EH (cell line): ENCODE measurements at places on chromosomes 16 and 17.
A peak's percentile ranks its signal among the peaks of the same experiment; 100 is the strongest.

DNA sequence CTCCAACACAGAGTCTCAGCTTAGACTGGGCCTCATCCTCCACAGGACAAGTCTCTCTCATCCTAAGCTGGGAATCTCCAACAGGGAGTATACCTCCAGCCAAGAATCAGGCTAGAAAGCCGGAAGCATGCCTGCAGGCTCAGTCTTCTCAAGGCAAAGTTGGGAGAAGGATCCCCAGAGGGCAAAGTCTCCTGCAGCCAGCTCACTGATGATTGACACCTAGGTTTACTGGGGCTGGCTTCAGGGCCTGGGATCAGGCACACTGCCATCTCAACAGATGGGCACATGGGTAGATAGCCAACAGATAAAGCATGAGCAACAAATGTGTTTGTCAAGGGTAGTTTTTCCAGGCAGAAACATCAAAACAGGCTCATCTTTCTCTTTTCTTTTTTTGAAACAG lies 56.1 kb upstream of the TOX3 start:
- no peak for DNase-seq

DNA sequence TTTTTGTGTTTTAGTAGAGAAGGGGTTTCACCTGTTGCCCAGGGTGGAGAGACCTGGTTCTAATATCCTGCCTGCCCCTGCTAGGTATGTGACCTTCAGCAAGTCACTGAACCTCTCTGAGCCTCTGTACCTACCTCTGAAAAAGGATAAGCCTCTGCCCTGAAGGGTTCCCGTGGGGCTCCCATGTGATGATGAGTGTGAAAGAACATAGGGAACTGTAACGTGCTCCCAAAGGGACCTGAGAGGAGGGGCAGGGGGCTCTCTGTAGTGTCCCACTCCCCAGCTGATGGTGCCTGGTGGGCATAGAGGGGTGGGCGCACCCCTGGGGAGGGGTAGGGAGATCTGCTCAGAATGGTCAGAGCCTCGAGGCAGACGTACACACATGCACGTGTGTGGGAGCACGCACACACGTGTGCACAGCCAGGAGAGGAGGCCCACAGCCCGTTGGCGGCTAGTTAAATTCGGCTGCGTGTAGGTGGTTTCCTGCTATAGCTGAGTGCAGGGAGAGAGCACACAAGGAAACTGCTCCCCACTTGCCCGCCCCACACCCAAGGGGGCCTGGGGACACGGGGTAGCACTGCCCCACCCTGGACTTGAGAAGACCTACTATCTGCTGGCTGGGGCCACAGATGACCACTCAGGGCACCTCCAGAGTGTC lies 6.7 kb downstream of the KCNH4 start:
- DNase-seq = no peak

- no peak for DNase-seq
Observed at GRCh38 chr17:67920212-67920611, 76.1 kb downstream of the C17orf58 start.

GRCh38 chr16:77332792-77333191 lies 102.0 kb downstream of the ADAMTS18 start:
- no peak for DNase-seq

DNA sequence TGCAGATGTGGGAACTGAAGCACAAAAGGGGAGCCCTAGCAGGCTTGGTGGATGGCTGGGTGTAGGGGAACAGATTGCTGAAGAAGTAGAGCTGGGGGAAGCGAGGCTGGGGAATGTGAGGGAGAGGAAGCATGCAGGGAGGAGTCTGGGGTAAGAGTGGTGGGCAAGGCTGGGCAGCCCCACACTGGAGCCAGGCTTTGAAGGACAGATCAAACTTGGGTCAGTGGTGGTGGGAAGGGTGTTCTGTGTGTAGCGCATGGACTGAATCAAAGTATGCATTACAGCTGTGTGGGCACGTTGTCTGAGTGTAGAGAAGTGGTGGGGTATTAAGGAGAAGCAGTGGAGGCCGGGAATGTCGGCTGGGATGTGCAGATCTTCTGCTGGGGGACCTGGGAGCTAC lies 116.0 kb downstream of the CYLD start:
- no peak for DNase-seq

DNA sequence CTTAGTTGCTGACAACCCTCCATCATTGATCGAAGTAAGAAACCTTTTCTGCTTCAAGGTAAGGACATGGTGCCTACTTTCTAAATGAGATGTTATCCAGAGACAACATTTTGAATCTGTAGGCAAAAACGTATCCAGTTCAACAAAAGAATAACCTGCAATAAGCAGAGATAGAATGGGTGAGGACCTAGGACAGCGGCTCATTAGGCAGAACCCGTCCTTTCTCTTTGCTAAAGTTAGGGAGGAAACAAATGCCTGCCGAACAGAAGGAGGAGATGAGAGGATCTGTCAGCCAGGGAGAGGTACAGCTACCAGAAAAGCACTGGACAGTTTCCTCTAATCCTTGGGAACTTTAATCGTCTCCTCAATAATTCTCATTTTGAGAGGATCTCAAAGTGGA lies 183.3 kb downstream of the CDH13 start:
- DNase-seq = no peak

GRCh38 chr17:83012200-83012785 lies 67.1 kb upstream of the METRNL start:
- DNase-seq = peak; percentile 39

DNA sequence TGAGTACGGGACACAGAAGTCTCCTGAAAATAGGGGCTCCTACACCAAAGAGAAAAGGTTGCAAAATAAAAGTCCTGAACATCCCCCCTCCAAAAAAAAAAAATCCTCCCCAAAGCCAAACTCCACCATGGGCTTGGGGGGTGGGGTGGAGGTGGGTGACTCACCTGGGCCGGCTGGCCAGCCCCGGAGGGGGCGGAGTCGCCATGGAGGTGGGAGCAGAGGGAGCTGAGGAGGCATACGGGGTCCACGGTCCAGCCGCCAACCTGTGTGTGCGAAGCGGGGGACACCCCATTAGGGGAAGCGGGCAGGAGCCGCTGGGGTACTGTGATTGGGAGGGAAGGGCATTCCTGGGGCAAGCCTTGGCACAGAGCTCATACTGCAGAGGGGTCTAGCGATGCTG lies 31.0 kb downstream of the SRCIN1 start:
- no peak for DNase-seq

DNA sequence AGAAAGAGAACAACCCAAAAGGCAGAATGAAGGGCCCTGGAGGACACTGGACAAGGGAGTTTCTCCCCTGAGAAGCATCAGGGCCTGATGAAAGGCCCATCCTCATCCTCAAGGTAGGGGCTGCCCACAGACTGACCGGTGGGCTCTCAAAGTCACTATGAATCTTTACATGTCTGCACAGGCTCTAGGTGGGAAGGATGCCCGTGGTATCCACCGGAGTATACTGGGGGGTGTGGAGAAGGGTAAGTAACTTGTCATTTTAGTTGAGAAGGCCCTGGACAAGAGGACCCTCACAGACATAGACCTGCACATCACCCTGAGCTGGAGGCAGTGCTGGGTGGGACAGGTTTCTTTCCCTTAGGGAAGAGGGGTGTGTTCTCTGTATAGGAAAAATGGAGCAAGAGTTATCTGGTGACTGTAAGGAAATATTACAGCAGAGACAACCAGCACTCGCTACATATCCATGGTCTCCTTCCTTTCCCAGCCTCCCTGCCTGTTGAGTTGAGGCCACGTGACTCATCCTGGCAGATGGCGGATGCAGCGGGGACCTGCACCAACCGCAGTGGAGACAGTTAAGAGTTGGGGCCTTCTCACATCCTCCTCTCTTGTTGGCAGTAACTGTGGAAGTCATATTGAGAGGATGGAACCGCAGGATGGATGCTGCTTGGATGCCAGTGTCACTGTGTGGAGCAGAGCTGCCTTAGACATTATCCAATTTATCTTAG lies 45.6 kb upstream of the KCNJ12 start:
- no peak for DNase-seq

GRCh38 chr17:4827399-4827798 lies 5.7 kb upstream of the MINK1 start:
- DNase-seq = no peak

- peak; percentile 25 for DNase-seq
Observed at GRCh38 chr16:58299757-58300349, 5.0 kb upstream of the PRSS54 start.

DNA sequence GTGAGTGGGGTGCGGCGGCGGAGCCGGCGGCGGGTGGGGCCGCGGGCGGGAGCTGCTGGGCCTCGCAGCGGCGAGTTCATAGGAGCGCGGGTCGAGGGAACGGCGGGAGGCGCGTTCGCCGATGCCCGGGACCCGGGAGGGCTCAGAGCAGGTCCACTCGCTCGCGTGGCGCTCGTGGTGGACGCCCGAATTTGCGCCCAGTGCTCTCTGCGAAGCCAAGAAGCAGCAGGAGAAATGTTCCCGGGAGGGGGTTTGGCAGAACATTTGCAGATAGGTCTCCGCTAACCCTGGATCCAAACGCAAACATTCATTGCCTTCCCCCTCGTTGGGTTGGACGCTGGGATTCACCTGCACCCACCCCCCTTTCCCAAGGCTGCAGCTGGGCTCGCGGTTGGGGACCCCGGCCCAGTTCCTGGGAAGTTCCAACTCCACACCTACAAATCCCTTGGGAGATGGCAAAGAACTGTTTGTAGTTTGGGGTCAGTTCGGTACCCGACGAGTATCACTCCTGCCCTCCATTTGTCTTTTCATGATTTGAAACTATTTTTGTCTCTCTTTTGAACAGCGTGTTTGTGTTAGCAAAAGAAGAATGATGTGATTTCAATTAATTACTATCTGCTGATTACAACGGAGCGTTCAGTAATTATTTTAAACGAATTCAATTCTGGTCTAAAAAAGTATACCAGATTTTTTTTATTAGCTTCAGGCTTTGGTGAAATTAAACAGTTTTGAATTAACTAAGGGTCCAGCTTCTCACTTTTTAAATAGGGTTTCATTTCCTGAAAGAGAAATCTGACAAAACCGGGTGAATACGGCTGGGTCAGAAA lies 2.3 kb downstream of the NTN1 start:
- DNase-seq = no peak

- DNase-seq = no peak
Observed at GRCh38 chr16:65775829-65776228, 590.7 kb upstream of the CDH5 start.

DNA sequence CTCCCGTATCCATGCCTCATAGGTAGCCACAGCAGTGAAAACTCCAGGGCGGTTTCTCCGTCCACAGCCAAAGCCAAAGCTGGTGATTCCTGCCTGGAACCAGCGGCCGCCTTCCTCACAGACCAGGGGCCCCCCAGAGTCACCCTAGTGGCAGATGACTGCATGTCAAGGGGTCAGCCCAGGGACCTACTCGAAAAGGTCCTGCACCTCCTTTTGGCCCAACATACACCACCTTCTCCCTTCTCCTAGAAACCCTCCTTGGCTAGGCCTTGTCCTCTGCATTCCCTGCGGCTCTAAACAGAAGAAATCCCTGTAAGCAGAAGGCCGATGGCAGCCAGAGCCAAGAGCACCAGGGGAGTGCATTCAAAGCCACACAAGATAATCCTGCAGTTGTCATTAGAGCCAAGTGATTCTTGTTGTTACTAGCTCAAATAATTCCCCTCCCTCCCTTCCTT lies 6.1 kb downstream of the PRSS36 start:
- DNase-seq = no peak

DNA sequence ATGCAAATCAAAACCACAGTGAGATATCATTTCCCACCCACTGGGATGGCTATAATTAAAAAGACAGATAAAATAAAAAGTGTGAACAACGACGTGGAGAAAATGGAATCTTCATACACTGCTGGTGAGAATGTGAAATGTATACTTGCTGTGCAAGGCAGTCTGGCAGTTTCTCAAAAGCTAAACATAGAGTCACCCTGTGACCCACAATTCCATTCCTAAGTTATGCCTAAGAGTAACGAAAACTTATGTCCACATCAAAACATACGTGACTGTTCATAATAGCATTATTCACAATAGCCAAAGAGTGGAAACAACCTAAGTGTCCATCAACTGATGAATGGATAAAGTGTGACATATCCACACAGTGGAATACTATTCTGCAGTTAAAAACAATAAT lies 38.1 kb upstream of the VPS4A start:
- DNase-seq = peak; percentile 90

- DNase-seq = peak; percentile 40
Observed at GRCh38 chr17:64155751-64156544, 26.0 kb upstream of the ERN1 start.

DNA sequence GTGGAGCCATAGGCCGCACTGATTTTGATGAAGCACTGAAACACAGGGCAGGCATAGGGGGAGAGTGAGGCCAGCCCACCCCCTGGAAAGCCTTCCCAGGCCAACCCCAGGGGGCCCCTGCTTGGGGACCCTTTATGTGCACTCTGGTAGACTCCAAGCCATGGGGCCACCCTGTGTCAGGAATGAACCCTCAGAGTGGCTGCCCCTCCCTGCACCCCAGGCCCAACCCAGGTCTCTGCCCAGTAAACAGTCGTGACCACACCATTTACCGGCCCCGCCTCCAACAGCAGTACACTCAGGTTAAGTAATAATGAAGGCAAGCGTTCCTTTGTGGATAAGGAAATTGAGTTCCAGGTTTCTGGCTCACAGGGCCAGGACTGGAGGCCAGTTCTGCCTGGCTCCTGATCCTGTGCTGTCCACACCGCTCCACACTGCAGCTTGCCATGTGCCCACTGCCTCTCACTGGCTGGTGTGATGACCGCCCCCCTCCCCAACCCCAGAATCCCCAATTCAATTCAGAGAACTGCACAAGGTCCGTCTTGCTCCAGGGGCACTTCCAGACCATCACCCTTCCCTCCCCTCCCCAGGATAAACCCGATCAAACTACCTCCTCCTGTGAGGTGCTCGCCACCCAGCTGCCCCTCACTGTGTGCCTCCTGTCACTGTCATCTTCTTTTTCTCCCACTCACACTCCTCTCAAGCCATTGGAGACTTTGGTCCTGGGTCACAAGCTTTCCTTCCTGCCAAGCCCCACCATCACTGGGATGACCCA lies 13.6 kb downstream of the PIMREG start:
- DNase-seq = no peak

GRCh38 chr16:27098366-27099049 lies 31.8 kb downstream of the C16orf82 start:
- no peak for DNase-seq
